ENCODE measurements at places on chromosomes 4 and X.

DNA sequence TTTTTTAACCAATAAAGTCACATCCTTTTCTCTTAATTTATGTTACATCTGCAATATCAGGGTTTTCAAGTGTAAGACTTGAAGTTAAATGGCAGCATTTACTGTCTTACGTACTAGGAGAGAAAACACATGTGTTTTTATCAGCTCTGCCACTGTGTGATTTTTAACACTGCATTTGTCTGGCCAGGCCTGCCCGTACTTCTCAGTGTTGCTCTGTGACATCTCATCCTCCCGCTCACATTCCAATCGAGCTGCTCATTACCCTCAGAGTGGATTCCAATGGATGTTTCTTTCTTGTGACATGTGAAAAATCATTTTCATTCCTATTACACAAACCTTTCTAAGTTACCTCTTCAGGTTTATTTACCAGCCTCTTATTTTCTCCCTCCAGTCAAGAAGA is 420.3 kb downstream of the FAT4 start:
- DNase-seq = no peak

- DNase-seq = peak; percentile 95
Measured at GRCh38 chr4:114108869-114109268, 129.4 kb upstream of the ARSJ start.

- DNase-seq = no peak
Measured at GRCh38 chr4:9808077-9808476, 26.6 kb downstream of the DRD5 start.

DNA sequence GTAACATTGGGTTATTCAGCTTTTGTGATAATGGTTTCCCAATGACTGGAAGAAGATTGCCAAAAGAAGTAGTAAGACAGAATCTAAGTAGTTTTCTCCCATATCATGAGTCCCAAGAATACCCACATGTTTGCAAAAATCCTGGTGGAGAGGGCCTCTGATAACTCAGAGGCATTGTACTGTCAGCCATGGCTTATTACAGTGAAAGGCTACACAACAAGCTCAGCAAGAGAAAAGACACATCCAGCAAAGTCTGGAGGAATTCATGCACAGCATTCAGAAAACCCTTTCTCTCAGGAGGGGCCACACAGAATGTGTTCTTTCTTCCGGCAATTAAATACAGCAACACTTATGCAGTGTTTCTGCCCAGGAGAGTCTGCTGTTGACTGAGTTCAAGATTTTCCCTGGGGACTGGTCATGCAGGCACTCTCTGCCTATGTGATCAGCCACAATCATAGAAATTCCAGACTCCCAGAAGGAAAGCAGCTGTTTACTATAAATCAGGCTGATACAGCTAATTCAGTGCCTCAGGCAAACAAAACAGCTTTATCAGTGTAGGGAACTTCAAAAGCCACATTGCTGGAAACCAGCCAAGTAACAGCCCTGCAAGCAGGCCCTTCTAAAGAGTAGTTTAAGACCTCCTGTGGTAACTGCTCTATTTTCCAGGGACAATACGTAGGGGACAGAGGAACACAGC is 937.1 kb downstream of the CCSER1 start:
- DNase-seq = peak; percentile 77

DNA sequence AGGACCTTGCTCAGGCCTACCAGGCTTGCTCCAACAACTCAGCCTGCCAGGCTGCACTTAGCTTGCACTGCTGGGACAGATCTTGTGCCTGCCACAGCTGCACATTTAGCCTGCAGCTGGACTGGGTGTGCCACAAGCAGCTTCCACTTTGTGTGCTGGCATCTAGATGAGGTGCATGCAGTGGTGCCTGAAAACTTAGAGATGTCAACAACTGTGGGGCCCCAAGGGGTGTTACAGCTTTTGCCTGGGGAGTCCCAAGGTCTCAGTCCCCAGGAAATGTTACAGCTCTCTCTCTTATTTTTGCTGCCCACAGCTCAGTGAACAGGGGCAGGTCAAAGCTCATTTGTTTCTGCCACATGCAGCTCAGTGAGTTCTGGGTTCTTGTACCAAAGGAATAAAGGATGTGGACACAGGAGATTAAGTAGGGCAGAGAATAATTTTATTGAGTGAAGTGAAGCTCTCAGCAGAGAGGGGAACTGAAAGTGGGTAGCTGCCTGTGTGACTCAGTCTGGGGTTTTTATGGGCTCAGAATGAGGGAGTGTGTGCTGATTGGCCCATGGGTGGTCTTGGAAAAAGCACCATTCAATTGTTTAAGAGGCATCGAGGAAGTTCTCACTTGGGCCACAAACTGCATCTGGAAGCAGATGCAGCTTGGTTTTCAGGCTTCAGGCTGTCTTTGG is 828.3 kb downstream of the TECRL start:
- no peak for DNase-seq

DNA sequence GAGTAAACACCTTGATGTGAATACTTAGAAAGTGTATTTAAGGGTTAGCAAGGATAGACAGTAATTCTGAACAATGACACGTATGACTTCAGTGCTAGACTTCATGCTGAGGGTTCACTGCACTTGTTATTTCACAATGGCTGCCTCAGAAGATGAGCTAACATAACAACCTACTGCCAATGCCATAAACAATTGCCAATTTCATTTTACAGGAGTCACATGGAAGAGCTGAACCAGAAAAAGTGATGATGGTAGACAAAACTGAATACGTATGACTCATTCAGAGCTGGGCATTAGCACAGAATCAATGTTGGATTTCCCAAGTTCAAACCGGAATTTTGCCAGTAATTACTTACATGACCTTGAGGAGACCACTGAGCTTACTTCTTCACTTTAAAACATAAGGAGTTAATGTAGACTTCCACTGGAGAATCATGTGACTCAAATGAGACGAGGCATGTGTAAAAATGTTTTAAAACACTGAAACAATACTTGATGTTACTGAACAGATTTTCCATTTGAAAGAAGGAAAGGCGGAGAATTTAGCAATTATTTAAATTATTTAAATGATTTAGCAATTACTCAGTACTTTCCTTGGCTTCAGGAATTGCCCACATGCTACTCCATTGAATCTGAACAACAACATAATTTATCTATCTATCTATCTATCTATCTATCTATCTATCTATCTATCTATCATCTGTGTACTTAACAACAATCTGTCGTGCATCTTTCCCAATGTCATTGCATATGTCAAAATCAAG is 868.5 kb upstream of the SLIT2 start:
- no peak for DNase-seq

- no peak for DNase-seq
Measured at GRCh38 chr4:73751166-73751565, 10.8 kb downstream of the CXCL8 start.

DNA sequence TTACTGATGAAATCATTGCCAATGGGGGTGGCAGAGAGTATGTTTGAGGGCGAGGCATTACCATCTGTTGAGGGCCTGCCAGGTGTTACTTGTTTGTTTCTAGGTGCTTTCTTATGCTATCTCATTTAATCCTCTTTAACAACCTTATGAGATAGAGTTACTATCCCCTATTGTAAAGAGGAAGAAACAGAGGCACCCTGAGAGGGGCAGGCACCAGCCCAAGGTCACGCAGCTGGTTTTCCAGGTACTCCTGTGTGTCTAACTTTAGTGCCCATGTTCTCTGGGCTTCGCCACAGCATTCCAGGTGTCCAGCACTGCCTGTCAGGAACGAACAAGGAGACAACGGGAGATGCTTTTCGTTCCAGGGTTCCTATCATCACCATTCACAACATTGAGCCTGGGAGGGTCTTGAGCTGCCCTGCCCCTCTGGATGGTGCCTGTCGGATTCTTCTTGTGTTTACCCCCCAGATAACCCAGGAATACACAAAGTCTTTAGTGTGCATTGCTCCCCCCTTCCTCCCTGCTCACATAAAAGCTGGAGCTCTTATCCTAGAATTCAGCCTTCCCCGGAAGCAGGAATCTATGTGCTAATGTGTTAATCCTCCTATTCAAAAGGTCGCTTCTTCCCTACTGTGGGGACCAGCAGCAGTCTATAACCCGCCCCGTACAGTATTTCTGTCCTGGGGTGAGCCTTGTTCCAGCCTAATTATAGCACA is 24.9 kb upstream of the GPC4 start:
- DNase-seq = no peak

DNA sequence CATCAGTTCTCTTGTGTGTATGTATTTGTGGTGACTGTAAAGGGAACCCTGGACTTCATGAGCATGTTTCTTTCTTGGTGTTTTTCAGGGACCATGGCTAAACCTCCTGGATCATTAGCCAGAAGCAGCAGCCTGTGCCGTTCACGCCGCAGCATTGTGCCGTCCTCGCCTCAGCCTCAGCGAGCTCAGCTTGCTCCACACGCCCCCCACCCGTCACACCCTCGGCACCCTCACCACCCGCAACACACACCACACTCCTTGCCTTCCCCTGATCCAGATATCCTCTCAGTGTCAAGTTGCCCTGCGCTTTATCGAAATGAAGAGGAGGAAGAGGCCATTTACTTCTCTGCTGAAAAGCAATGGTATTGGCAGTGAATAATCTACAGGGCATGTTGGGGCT is 157.0 kb downstream of the STIM2 start:
- no peak for DNase-seq

DNA sequence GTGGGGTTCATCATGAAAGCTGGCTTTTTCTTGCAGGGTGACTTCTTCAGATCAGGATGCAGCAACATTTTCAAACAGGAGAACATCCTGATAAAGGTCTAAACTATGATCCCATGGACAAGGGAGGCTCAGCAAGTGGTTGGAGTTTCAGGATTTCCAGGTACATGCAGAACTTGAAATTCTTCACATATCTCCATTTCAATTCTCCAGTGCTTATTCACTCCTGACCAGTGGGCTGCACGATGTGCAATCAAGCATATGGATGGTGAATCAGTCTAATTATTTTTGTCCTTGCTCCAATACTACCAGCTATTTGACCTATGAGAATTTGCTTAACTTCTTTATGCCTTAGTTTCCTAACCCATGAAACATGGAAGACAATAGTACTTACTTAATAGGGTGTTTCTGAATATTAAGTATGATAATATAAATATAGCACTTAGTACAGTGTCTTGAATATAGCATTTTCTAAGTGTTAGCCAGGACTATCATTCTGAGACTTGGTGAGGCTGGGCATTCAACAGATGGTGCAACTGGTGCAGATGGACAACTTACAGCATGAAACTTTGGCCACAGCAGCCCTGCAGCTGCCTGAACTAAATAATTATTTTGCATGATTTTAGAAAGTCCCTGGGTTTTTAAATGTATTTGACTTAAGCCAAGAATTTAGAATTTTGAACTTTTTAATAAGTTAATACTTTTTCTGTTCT is 92.4 kb downstream of the HPGD start:
- DNase-seq = no peak

DNA sequence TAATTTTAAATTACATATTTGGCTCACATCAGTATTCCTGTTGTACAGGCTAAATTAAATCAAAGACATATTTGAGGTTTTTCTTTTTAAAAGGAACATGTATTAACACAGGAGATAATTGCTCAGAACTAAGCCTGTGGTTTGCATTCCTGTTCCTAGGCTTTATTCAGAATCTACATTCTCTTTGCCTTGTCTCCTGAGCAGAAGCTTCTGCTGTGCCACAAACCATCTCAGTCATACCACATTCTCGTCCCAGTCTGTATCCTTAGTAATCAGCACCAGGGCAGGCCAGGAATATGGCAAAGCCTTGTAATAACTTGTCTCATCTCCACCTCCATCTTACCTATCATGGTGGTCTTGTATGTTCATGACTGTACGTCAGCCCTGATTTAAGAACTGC is 162.8 kb downstream of the ARHGAP24 start:
- no peak for DNase-seq

GRCh38 chr4:21490682-21491081 is 457.9 kb downstream of the KCNIP4 start:
- no peak for DNase-seq

DNA sequence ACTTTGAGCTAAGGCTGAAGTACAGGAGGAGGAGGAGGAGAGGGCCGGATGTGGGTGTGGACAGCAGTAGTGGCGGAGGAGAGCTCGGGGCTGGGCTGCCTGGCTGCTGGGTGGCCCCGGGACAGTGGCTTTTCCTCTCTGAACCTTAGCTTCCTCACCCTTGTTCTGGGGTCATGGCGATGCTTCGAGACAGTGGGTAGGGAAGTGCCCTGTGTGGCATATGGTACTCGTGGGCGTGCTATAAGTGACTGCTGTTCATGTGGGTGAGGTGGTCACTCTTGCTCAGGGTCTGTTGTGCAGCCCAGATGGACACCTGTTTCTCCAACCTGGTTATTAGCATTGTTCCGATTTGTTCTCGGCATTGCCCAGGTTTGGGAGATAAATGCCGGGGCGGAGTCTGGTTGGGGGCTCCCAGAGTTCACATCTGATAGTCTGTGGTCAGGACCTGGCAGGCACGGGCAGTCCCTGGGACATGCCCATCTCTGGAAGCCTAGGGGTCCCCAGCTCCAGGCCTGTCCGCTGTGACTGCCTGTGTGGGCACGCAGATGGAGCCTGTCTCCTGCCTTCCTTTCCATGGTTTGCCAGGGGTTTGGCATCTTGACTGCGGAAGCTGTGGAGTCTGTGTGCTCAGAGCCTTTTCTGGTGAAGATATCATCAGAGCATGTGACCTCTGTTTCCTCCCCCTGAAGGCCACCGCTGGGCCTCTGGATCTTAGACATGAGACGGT is 4.9 kb upstream of the CPZ start:
- DNase-seq = no peak

DNA sequence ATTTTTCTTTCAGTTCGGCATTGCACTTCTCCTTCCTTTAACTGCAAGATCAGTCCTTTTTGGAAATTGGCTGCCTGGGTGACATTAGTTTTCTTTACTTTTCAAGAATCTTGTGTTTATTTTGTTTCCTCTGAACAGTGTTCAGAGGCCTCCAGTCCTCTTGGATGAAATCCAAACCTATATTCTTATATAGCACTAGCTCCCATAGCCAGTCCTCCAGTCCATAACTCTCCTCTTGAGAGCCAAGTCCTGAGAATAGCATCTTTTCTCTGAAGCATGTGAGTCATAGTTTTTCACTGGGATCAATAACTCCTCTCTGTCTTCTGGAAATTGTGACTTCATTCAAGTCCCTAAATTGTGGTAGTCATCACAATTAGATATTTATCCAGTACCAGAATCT is 357.5 kb downstream of the RAPGEF2 start:
- no peak for DNase-seq

- no peak for DNase-seq
Measured at GRCh38 chrX:35292522-35292921, 349.9 kb downstream of the FAM47B start.

DNA sequence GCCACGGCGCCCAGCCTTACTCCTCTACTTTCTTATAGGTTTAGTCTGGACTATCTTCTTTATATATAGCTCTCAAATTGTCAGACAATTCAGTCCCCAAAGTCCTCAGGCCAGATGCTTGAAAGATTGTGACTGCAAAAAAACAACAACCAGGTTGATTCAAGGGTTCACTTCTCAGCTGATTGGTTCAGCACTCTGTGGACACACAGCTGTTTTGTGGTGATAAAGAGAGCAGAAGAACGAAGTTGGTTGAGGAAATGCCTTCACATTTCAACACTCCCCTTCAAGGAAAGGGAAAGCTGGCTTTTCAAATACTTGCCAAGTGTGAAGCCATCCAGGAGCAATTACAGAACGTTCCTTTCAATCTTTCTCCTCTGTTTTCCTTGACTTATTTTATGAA is 166.8 kb downstream of the SHROOM3 start:
- DNase-seq = no peak

- no peak for DNase-seq
Measured at GRCh38 chrX:30343206-30343605, 34.0 kb upstream of the NR0B1 start.

Measured in DMS 273 treated with DMSO at 0.1 percent for 48 hours (cell line).